Midbrain (tissue), 1 donor: ENCODE measurements at places on chromosomes 11 and 22.

- no peak for DNase-seq
These were observed 140.9 kb downstream of the TEAD1 start for GRCh38 chr11:12815129-12815480.

DNA sequence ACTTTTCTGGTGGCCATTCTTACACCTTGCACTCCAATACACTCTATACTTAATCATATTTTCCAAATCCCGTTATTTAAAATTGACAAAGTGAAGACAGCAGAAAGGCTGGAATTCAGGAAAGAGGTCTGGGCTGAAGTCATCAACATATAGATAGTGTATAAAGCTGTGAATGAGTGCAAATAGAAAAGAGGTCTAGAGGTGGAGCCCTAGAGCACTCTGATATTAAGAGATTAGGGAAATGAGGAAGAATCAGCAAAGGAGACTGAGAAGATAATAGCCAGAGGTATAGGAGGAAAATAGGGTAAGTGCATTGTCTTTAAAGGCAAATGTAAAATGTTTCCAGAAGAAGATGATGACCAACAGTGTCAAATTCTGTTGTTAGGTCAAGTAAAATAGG, 7.9 kb downstream of the CTR9 start:
- no peak for DNase-seq

DNA sequence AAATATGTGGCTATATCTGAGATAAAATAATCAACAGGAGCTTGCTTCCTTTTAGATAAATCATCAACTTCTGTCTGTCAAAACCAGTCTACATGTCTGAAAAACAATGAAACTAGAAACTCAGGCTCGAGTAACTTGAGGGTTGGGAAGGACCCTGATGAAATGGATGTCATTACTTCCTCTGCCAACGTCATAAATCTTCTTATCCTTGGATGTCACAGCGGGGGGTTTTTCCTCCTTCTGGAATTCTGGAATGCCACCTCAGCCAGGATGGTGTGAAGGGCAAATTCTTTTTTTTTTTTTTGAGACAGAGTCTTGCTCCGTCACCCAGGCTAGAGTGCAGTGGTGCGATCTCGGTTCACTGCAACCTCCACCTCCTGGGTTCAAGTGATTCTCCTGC, 13.4 kb downstream of the LGR4 start:
- no peak for DNase-seq

GRCh38 chr11:122261546-122261945, 145.5 kb upstream of the BLID start:
- DNase-seq, result no peak

DNA sequence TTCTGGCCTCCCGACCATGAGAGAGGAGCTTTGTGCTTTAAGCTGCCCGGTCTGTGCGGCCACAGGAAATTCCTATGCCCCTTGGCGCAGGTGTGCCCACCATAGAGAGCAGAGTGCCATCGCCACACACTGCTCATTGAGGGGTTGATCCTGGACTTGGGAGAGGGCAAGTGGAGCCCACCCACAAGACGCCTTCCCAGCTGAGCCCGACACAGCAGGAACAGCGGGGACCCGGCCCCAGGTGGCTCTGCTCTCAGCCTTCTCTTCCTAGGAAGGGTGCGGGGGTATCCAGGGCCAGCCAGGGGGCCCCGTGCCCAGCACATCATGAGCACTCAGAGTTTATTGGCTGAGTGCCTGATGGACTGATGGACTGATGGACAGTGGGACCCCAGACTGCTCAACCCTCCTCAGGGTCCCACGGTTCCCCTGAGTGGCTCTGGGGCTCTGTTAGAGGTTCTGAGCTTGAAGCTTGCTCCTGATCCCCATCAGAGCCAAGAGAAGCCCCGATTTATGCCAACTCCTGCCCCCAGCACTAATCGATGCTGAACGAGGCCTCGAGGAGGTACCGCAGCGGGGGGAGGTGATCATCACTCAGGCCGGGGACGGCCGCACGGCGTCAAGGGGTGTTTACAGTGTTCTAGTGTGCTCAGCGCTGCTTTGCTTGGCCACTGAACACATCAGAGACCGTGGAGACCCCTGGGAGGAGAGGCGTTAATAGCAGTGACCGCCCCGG, 13.5 kb upstream of the MRGPRD start:
- no peak for DNase-seq

DNA sequence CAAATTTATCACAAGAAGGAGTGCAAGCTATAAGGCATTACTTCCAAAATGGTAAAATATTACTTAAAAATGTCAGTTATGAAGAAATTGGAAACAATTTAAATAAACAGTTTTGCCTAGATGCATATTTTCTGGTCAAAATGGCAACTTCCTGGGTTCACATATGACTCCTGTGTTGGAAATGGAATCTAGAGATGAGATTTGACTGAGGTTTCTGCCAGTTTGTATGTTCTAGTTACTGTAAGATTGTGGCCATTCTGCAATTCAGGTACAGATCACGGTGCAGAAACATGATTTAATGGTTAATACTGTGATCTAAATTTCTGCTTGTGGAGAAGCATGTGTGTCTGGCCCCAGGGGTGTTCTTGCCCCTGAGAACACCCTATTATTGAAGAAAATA, 3.4 kb upstream of the OR4C6 start:
- DNase-seq, result no peak

DNA sequence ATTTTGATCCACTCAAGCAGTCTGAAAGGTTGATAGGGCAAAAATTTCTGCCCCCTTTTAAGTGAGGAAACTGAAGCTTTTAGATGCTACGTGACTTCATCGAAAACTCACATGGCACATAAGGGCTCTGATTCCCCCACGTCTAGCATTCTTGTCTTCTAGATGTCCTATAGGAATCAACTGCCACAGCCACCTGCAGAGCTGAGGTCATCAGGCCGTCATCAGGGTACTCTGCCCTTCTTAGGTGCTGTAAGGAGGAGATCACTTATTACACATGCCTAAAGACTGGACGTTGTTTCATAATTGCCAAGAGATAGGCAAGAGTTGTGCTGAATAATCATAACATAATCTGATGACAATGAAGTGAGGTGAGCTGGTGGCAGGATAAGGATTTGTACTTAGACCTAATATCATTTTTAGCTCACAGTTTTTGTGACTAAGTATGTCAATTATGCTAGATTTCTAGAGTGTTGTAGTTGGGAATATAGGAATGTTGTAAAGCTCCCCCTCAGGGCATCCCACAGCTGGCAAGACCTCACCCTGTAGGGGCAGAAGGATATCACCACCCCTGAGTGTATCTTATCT, 349.4 kb downstream of the METTL15 start:
- no peak for DNase-seq

DNA sequence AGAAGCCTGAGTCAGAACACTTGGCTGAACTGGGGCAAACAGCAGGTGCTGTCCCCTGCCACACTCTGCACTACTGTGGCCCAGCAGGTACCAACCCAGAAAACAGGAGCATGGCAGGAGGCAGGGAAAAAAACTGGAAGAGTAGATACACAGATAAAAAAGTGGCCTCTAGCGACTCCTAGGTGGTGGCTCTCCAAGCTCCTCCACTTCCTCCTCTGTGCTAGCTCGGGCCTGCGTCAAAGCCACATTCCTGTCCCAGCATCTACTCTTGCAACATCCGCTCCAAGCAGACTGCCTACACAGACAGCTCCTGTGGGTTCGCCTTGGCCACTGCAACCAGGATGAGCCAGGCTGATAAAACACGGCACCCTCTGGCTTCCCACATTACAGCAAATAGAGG, 6.9 kb downstream of the OR8B12 start:
- DNase-seq, result no peak

DNA sequence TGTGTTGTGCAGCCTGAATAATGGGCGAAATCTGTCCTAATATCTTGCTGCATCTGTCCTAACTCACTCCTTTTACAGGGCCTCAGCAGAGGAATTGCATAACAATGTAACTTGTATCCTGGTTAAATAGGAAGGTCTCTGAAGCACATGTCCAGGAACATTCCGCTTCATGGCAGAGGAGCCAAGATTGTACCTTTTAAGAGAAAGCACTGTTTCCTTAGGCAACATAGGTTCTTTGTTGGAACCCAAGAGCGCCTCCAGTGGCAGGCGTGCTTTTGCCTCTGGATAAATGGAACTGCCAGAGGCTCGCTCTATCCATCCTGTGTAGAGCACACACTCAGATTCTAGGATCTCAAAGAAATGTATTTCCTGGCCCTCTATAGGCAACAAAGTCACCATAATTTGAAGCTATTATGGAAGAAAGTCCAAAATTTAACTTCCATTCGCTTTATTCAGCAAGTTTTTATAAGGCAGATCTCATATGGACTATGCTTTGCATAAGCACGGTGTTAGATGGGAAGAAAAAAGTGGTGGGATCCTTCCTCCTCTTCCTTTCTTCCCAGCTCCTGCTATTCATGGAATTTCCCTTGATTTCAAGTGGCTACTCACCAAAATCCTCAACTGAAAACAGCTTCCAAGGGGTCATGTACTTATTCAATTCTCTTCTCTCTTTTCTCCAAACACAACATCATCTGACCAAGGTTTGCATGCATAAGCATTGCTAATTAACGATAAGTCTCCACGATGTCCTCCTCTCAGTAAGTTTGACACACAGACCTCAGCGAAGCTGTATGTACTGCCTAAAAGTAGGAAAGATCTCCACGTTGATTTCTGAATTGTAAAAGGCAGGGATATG, at the start of gene BLID:
Gene BLID, minus strand, starts transcription at position 692 of the 856 bp plus-strand sequence. Its CDS starts 293 bp downstream, at position 399.
- DNase-seq, result peak; percentile 75

- no peak for DNase-seq
These were observed 4.1 kb upstream of the ELFN2 start for GRCh38 chr22:37431366-37431765.

GRCh38 chr11:31450841-31451240, 58.6 kb downstream of the IMMP1L start:
- no peak for DNase-seq

DNA sequence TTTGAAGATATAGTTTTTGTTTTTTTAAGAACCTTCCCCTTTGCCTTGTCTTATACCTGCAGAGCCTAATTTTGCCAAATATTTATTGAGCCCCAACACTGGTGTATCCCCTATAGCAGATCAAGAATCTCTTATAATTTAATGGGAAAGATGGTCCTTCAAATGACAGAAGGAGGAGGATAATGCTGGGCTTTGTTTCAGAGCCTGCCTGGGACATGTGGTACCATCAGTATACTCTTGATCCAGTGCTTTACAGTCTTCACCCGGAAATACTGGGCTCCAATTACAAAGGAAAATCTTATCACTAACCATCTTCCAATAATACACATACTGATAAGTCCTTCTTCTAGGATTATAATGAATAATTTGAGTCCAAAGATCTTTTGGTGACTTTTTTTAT, 84.7 kb downstream of the GAB2 start:
- peak; percentile 19 for DNase-seq

GRCh38 chr11:19603771-19604170, 108.9 kb upstream of the NAV2 start:
- DNase-seq, result no peak

GRCh38 chr11:110303414-110303826, 7.0 kb upstream of the RDX start:
- no peak for DNase-seq

DNA sequence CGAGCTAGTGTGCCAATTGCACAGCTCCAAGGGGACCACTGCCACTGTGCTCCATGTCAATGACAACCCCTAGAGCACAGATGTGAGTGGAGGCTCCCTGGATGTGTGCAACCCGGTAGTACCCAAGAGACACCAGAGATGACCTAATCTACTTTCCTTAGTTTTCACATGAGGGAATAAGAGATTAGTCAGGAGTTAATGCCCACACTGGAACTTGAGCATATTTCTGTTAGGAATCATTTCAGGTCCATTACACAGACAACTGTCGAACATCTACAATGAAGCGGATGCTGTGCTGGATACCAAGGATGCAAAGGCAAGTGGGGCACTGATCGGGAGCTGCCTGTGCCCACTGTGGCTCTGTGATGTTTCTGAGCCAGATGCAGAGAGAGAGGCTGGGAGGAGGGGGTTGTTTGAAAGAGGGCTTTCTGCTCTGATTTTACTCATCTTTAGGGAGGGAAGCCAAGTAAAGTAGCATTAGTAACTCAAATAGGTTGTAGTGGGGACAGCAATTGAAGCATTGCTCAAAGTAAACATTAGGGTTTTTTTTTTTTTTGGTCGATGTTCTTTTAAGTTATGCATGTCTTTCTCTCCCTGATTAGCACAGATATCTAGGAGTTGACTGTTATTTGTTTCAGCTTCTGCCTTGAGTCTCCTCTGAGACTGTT, 82.5 kb upstream of the SORL1-AS1 start:
- DNase-seq, result no peak

GRCh38 chr22:23217171-23218052, 37.1 kb downstream of the BCR start:
- no peak for DNase-seq

DNA sequence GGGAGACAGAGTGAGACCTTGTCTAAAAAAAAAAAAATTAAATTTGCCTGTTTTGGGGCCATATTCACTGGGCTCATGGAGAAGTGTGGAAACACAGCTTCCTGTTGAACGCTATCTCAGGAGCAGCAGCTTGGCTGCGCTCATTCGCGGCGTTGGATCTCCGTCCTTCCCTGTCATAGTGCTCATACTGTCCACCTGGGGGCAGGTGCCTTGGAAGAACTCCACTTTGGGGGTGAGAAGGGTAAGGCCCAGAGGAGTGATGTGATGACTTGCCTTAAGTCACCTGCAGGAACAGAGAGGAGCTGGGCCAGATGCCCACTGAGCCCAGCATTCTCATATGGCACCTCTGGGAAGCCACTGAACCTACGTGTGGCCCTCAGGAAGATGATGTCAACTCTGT, 82.8 kb downstream of the CABIN1 start:
- DNase-seq, result no peak

DNA sequence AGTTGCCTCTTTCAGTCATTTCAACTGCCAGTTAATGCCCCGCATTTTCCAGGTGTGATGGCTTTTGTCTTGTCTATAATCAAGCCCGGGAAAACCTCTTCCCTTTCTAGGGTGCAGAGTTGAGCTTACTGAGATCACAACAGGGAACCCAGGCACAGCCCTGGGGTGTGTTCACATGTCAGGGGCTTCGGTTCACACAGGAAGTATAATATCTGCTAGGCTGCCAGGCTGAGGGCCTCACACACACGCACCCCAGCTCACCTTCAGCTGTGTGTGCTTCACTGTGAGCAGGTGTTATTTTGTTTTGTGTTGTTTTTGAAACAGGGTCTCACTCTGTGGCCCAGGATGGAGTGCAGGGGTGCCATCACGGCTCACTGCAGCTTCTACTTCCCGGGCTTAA, 9.7 kb upstream of the SOX10 start:
- DNase-seq, result no peak

- DNase-seq, result no peak
These were observed at the start of gene ETS1 for GRCh38 chr11:128587415-128587814. ETS1 (minus strand) TSS chr11:128587558; CDS start chr11:128573130, 14,428 bp downstream.
